ENCODE measurements at places on chromosomes 16 and 17.
A peak's percentile ranks its signal among the peaks of the same experiment; 100 is the strongest.

DNA sequence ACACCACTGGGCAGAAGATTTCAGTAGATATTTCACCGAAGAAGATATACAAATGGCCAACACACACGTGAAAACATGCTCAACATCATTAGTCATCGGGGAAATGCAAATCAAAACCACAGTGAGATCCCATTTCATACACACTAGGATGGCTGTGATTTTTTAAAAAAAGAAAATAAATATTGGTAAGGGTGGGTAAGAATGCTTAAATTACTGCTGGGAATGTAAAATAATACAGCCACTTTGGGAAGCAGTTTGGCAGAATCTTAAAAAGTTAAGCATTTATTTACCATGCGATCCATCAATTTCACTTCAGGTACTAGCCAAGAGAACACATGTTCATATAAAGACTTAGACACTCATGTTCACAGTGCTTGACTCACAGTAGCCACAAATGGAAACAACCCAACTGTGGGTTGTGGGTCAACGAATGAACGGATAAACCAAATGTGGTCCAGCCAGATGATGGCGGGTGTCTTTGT is 6.5 kb upstream of the C16orf74 start:
- no peak for DNase-seq

- no peak for DNase-seq
These were observed 1.0 kb downstream of the FLYWCH2 start for GRCh38 chr16:2884041-2884451.

GRCh38 chr17:45861165-45861564 is 16.5 kb downstream of the SPPL2C start:
- DNase-seq = no peak

DNA sequence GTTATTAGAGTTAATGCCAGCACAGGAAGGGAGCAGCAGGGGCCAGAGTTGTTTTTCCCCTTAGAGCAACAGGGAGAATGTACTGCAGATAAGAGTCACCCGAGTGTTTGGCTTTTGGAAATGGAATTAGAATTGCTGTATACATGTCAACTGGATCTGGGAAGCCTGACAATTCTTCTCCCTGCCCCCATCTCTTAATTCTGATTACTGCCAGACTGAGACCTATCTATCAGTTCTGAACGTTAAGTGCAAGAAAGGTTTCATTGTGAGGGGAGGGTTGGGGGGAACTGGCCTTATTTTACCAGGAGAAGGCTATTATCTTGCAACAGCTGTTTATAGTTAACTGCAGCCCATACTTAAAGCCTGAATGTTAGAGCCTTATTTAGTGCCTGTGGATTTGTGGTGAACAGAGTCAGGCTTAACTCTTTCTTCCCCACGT is 424.5 kb upstream of the CDH11 start:
- DNase-seq = no peak

- no peak for DNase-seq
These were observed 119.1 kb downstream of the IRF8 start for GRCh38 chr16:86018071-86018470.

DNA sequence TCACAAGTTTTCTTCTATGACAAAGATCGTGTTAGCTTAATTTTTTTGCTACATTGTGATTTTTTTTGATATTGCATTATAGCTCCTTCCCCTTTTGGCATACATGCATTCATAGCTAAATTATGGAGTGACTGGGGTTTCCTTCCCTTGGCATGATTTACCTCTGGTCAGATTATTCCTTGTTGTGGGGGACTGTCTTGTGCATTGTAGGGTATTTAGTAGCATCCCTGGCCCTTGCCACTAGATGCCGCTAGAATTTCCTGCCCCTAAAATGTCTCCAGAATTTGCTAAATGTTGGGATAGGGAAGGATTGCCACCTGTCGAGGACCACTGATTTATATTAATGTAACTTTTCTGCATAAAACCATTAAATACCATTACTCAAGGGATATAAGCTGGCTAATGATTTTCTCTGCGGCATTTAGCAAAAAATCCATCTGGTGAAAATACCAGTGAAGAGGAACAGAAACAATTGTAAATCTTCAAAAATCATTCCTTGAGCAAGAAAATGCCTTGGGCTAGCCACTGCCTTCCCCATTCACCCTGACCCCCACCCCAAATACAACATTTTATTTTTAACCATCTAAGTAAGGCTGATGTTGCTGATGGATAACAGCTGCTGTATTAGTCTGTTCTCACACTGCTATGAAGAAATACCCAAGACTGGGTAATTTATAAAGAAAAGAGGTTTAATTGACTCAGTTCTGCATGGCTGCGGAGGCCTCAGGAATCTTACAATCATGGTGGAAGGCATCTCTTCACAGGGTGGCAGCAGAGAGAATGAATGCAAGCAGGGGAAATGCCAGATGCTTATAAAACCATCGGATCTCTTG is 195.2 kb downstream of the MAP2K6 start:
- DNase-seq = no peak

DNA sequence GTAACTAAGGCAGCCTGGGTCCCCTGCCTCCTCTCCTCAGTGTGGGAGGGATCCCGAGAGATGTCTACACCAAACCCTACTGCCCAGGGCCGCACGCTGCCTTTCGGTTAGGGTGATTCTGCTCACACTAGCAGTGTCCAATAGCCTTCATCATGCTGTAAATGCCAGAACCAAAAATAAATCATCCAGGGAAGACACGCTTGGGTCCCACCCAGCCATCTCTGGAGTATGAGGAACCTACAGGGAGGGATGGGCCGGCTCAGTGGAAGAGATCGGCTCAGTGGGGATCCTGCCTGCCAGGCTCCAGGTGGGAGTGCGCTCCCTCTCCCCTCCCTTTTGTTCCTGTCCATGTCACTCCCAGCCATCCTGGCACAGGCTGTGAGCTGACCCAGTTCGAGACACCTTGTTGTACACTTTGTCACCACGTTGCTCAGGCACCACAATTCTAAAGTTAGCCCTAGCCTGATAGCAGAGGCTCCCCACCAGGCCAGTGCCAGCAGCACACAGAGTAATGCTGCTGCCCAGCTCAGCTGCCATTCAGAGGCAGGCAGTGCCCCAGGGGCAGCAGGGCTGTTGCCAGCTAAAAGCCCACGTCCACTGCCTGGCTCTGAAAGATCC is 24.5 kb downstream of the PEMT start:
- DNase-seq = no peak

DNA sequence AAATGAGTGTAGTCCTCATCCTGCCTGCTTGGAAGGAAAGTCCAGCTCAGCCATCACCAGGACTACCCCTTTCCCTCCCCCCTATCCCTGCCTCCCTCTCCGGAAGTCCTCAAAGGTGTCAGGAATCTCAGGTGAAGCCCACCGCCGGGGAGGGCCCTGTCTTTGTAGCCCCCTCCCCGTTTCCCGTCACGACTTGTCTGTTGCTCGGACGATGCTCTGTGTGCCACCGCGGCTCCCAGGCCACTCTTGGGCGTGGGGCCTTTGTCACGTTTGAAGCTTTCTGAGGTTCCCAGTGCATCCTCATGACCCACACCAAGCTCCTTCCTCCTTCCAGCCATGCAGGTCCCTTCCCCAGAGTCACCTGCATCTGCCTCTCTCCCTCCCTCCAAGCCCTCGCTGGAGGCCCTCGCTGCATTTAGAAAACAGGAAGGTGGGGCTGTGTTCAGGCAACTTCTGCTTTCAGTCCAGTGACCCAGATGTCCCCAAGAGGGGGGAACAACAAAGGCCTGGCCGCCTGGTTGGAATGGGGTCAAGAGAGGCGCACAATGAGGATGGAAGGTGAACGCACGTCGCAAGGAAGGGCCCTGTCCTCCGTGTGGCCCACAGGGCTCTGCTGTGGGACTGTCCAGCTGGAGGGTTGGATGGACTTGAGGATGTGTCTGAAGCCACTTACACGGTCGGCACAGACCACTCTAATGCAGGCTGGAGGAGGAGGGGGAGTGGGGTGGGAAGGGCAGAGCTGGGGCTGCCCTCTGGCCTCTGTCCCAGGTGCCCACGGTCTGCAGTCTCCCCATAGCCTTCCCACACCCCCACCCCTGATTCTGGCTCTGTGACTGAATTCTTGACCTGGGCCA is 59.9 kb downstream of the OR1D5 start:
- DNase-seq = no peak

DNA sequence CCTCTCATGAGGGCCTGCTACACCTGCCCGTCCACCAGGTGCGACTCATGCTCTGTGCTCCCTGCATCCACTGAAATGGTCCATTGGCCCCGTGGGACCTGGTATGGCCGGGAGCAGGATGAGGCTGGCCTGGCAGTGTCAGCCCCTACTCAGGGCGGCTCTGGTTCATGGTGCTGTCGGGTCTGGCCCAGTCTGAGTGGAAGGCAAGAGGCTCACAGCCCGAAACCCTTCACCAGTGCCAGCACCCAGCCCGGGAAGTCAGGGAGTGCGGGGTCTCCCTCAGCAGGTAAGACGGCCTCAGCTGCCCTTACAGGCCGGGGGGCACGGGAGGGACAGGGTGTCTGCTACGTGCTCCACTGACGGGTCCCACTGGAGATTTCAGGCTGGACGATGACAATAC is 40.5 kb upstream of the RASD1 start:
- DNase-seq = no peak

DNA sequence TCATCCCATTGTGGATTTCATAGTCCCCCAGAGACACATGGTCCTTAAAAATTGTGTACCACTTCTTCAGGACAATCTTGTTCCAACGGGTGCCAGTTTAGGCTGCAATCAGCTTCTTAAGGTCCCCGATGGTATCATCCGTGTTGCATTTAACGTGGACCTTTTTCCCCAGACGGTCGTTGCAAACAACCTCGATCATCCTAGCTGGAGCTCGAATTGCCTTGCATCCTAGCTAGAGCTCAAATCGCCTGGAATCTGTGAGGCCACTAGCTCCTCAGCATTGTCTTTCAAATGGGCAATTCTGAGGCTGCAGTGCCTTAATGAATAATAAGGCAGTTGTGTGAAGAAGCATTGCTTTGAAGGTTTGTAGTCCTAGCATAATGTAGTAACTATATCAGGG is 37.7 kb upstream of the RHBDL3 start:
- no peak for DNase-seq

DNA sequence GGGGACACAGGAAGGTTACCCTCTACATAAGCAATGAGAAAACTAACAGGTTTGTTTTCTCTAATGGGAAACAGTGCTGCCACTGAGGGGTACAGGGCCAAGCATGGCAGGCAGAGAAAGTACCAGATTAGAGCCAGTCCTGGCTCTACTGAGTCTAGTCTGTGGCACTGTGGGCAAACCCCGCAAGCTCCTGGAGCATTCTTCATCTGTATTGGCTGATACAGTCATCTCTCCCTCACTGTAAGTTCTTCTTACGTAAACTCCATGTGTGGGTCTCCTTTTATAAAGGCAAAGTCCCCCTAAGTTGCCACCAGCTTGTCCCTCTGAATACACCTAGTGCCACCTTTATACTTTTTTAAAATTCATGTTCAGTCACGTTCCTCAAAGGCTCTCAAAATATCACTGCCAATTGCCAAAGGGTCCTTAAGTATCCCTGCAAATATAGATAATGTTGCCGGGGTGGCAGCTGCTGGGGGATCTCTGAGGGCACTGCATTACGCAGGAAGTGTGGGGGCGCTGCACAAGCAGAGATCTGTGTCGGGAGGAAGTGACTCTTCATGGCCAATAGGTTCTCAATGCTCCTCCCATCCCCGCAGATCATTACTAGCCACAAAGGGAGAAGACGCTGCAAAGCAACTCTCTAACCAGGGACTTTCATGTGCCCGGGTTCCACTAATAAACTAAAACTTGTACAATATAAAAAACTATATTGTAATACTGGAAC is 18.8 kb downstream of the XPO6 start:
- DNase-seq = no peak

- no peak for DNase-seq
These were observed 23.6 kb upstream of the MRPS23 start for GRCh38 chr17:57873261-57874057.

DNA sequence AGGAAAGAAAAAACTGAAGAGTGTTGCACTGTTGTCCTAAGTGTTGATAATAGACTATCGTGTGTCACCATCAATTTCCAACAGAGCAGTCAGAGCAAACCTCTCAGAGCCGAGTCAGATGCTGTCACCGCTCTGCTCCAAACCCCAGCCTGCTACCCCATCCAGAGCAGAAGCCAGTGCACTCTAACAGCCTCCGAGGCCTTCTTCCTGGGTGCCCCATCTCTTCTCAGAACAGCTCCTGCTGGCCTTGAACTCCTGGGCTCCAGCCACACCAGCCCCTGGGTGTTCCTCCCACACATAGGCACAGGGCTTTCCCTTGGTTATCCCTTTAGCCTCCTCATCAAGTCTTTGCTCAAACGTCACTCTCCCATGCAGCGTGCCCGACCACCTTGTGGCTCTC is 21.0 kb downstream of the MEIOB start:
- DNase-seq = no peak

GRCh38 chr16:8818504-8819270 is 21.0 kb downstream of the PMM2 start:
- no peak for DNase-seq

GRCh38 chr16:12906765-12907516 is 5.5 kb downstream of the SHISA9 start:
- DNase-seq = no peak

DNA sequence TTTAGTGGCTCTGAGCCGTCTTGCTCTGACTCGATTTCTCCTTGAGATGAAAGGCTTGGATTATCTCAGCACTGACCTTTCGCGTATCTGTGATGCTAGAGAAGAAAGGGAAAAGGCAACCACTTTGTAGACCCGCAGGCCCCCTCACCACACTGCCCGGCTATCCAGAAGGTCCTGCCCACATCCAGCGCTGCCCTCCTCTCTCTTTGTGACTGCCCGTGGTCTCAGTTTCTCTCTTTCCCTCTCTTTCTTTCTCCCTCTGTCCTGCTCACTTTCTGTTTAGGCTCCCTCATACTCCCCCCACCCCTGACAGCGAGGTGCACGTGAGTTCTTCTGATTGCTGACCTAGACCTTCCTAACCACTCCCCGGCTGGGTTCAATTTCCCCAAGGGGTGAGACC is 12.8 kb upstream of the TBX21 start:
- DNase-seq = no peak

GRCh38 chr16:55534756-55535155 is 25.9 kb downstream of the LPCAT2 start:
- DNase-seq = no peak

GRCh38 chr16:4344983-4345835 is 5.9 kb downstream of the PAM16 start:
- peak; percentile 52 for DNase-seq

- no peak for DNase-seq
These were observed 26.4 kb downstream of the TTLL6 start for GRCh38 chr17:48790607-48791127.

DNA sequence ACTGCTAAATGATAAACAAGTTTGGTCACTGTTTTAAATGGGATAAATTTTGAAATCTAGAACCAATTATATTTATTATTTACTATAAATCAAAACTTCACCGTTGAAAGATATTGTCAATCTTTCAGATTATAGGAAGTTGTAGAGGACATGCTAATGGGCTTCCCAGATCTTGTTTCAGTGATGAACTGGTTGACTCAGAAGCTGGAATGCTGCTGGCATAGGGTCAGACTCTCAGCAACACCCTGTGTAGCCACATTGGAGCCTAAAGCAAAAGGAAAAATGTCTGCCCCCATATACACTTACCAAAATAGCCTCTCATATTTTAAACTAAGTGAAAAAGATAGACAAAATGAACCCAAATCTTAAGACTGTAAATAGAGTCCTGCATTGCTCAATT is 916.9 kb upstream of the SOX9 start:
- DNase-seq = no peak
